ENCODE measurements at places on chromosomes 4 and X. TPM values are rescaled to one million over a fixed set of nuclear protein-coding genes. Genes with fewer than 3 reads are reported as not detected.

DNA sequence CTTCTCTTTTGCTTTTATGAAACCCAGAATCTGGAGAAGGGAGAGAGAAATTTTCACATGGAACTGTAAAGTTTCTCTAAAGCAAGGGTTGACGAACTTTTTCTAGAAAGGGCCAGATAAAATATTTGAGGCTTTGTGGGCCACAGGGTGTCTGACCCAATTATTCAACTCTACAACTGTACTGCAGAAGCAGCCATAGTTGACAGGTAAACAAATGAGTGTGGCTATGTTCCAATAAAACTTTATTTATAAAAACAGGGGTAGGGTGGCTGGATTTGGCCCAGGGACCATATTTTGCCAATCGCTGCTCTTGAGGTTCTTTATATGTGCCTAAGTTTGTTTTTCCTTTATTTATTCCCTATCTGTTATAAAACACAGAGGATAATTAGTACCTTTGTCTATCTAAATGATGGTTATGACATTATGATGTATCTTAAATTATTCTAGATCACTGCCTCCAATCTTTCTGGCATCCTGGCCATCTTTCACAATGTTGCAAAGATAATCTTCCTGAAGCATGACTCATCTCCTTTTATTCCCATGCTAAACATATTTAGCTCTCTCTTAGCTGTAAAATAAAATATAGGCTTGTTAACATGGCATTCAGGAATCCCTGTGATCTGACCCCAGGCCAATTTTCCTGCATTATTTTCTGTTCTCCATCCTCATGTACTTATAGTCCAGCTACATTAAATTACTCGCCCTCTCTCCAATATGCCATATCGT is 106.8 kb upstream of the CBLL2 start:
- H3K27ac ChIP-seq = no peak overlapping the region
- H3K36me3 ChIP-seq = no peaks in the 10 kb centered on the region
- no peaks in the 10 kb centered on the region for H3K27me3 ChIP-seq
- DNase-seq = no peak
- H3K4me1 ChIP-seq = peaks cover 1% of the 10 kb centered on the region

GRCh38 chr4:122701061-122701460 is 31.4 kb upstream of the BBS12 start:
- H3K36me3 ChIP-seq = no peaks in the 10 kb centered on the region
- H3K27ac ChIP-seq = no peak overlapping the region
- no peaks in the 10 kb centered on the region for H3K4me1 ChIP-seq

GRCh38 chr4:47930971-47931804 is 16.8 kb upstream of the NFXL1 start:
- DNase-seq = no peak
- H3K27me3 ChIP-seq = no peaks in the 10 kb centered on the region
- H3K27ac ChIP-seq = no peak overlapping the region

Gene MAGEA9B
- not detected for total RNA-seq
